Adrenal gland (tissue), 19 donors: ENCODE measurements at places on chromosomes 3 and 15. TPM values are rescaled to one million over a fixed set of nuclear protein-coding genes. Genes with fewer than 3 reads are reported as not detected.

Gene HIGD2B
- not detected for polyA plus RNA-seq

Gene ROBO1
- 6.4 TPM for polyA plus RNA-seq

DNA sequence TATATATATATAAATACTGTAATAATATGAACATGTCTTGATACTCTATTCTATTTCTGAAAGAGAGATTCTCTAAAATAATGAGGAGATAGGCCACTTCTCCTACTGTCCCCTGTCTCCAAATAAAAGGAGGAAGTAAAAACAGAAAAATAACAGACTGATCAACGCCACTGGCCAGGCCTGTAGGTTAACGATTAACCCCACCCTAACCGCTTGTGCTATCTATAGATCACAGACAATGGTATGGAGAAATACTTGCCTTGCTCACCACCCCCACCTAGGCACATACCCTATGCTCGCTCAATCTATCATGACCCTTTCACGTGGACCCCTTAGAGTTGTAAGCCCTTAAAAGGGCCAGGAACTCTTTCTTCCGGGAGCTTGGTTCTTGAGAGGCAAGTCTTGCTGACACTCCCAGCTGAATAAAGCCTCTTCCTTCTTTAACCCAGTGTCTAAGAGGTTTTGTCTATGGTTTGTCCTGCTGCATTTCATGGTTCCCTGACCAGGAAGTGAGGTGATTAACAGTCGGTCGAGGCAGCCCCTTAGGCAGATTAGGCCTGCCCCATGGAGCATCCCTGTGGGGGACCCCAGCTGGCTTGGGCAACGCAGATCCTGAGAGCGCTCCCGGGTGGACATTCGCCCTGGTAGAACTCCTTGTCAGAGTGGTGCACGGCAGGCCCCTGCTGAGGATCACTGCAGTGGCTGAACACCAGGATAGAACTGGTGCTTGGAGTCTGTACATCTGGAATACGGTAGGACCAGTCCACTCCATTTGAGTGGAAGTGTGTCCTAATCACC lies 521.8 kb upstream of the CNTN3 start:
- no peak for DNase-seq

GRCh38 chr15:56165234-56165633 lies 78.4 kb downstream of the RFX7 start:
- no peak for DNase-seq

DNA sequence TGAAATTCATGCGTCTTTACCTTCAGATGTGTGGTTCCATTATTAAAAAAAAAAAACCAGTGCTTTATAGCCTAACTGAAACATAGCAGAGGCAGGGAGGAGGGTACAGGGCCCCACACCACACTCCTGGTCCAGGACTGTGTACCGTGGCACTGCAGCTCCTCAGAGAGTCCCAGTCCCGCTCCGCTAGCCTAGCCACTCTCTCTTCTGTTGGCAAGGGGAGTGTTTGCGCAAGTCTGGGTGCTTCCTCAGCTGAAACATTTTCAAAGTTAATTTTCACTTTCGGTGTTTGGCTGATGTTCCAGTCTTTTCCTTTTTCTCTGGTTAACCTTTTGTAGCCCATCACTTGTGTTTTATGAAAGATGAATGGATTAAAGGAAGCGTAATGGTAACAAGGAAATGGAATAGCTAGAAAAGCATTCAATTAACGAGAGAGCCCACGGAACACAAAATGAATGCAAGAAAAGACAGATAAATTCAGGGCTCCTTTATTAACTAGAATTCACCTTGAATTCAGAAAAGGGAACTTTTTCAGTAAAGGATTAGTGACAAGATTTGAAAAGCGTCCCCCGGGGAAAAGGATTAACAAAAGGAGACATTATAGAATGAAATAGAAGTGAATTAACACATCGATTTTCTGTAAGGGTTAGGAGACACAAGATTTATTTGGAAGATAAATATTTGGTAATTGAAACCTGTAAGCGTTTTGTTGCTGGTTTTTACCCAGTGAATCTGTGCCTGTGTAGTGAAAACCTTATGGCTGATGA lies 177.0 kb downstream of the CACNA2D3 start:
- no peak for DNase-seq

- peak; percentile 92 for DNase-seq
These were observed 75.0 kb downstream of the FEM1B start for GRCh38 chr15:68352401-68353062.

DNA sequence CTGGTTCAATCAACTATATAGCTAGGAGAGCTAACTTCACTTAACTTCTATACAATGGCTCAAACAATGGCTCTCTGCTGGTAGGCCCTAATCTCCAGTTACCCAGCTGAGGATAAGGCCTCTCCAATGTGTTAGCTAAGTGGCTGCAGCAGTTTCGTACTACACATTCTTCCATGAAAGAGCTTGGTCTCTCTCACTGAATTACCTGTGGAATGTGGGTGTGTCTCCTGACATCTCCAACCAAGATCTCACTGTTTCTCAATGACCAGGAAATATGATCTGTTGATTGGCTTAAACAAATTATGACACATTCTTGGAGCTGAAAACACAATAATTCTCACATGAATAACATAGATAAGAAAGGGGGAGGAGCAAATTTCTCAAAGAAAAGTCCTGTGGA lies 169.8 kb upstream of the ROBO1 start:
- no peak for DNase-seq

Gene GOLGA6L6
- not detected for polyA plus RNA-seq

DNA sequence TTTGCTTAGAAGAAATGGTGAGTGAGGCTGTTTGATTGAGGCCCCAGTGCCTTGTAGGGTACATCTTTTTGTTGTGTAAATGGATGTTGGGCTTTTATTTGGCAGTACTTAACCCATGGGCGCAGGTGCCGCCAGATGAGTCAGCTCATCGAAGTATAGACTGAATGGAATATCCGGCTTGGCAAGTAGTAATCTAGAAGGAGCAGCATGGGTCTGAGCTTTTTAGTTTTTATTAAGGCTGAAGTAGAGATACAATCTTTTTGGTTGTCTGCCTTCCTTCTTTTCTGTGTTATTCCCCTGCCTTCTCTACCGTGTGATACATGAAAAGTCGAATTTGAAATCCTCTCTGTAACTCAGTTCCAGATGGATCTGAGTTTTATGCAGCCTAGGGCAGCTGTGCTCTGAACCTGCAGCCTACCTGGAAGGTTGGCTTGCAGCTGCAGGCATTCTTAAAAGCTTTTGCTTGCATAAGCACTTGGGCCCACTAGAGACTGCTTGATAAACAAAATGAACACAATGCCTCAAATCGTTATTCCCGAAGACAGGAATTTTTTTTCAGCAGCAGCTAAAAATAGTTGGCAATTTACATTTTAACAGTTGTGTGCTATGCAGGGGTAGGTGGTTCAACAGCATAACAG lies 177.5 kb upstream of the CGNL1 start:
- DNase-seq = no peak

DNA sequence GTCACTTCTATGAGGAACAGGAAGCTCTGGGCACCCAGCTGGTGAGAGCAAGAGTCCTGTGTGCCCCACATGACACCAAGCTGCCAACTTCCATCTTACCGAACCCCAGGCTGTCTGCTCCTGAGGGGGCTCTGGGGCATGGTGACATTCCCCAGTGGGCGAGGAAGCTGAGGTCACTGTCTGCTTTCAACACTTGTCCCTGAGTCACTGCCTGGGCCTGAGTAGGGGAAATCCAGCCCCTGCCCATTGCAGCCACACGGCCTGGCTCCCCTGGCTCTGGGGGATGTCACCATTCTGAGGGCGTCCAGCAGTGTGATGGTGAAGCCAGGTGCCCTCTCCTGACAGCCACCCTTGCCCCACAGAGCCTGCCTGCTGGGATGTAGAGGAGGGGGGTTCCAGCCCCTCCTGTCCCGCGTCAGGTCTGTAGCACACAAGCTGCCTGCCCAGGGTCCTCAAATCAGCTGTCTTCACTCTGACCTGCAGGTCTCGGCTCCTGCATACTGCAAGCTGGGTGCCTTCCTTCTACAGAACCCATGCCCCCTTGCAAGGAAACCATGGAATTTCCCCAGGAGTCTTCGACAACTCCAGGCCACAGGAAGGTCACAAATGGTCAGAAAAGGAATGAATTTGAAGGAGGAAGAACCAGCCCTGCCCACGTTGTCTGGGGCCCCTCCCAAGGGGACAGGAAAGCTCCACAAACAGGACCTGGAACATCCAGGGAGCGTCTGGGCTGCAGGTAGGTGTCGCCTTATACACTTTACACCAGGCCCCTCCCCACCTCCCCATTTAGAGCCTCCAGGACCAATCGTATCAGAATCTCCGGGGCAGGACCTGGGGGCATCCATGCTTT lies 69.9 kb upstream of the GATM start:
- no peak for DNase-seq

Gene IL17RB
- 4.9 TPM for polyA plus RNA-seq

- DNase-seq = no peak
These were observed 250.5 kb downstream of the ADAMTSL3 start for GRCh38 chr15:83904107-83905040.

GRCh38 chr3:4417449-4417848 lies 49.6 kb downstream of the SUMF1 start:
- DNase-seq = no peak

Gene IGSF11
- polyA plus RNA-seq = 4.3 TPM

DNA sequence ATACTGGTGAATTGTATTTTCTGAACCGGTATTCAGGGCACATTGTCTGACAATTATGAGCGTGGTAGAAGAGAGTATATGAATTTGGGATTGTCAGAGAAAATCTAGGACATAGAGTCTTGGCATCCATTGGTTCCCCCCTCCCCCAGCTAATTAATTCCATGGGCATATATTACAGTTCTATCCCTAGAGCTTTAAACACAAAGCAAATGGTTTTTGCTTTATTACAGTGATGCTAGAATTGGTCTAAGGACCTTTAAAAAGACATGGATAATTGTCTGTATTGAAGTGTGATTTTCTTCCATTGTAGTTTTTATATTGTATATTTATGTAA lies 91.3 kb downstream of the FNDC3B start:
- no peak for DNase-seq

DNA sequence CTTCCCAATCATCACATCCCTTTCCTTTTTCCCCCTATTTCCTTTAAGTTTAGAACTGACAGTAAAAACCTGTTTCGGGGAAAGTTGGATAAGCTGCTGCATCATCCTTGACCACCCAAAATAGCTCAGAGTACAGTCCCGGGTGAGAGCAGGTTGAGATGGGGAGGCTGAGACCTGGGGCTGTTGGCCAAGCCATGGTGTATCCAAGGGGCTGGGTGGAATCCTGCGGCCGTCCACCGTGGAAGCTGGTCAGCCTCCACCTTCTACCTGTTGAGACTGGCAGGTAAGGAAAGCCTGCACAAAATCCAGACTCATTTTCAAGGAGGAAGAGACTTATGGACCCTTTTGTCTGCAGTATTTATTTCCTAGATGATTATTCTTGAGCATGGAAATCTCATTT lies 128.2 kb upstream of the PLXNA1 start:
- DNase-seq = no peak

Gene CRTAP
- 87.4 TPM for polyA plus RNA-seq

DNA sequence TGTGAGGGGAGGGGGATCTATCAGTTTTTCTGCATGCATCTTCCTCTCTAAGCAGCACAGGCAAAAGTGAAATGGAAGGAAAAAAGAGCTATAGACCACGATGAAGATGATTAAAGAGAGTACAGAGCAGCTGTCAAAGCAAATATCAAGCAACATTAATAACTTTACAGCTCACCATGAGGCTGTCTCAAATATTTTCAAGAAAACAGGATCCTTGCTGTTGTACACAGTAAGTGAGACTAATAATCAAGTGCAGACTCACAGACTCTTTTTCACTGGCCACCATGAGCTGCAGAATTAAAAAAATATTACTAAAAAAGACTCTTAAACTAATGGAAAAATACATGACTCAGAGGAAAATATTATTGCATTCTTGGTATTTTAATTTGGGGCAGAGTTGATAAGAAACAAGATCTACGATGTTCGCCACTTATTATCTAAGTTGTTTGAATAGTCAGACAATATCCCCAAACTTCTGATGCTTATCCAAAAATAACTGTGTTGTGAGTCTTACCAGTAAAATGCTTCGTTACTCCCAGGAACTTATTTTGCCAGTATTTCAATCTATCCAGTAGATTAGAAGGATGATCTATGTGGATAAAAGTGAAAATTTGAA lies 817.5 kb upstream of the ALCAM start:
- no peak for DNase-seq

DNA sequence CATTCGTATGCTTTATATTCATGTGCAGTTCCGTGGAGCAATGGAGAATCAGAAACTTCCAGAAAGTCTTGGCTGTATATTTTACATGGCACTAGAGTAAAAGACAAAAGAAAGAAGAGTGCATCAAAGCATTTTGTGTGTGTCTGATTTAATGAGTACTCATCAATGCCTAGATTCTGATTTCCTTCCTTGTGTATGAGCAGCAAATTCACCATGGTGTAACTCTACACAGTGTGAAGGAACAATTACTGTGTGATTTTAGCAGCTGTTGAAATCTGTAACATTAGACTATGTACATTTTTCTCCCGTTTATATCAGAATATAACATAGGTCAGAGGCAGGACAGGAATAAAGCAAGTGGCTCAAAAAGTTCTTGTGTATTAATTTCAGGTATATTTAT lies 102.0 kb upstream of the TSC22D2 start:
- no peak for DNase-seq

- no peak for DNase-seq
These were observed 229.1 kb downstream of the EPHB1 start for GRCh38 chr3:135023996-135024658.

DNA sequence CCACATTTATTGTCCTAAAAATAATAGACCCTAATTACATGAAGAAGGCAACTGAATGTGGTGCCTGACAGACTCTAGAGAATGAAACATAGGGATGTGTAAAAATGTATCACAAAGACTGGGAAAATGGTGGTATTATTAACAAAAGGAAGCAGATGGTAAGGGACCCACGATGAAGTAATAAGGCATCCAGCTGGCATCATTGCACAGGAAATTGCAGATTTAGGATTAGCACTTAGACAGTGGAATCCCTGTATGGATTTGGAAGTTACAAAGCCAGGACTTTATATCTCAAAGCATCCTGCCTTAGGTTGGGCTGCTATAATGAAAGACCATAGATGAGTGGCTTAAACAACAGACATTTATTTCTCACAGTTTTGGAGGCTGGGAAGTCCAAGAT lies 104.3 kb downstream of the PPM1L start:
- DNase-seq = no peak

GRCh38 chr15:93848076-93848475 lies 383.3 kb upstream of the MCTP2 start:
- no peak for DNase-seq

DNA sequence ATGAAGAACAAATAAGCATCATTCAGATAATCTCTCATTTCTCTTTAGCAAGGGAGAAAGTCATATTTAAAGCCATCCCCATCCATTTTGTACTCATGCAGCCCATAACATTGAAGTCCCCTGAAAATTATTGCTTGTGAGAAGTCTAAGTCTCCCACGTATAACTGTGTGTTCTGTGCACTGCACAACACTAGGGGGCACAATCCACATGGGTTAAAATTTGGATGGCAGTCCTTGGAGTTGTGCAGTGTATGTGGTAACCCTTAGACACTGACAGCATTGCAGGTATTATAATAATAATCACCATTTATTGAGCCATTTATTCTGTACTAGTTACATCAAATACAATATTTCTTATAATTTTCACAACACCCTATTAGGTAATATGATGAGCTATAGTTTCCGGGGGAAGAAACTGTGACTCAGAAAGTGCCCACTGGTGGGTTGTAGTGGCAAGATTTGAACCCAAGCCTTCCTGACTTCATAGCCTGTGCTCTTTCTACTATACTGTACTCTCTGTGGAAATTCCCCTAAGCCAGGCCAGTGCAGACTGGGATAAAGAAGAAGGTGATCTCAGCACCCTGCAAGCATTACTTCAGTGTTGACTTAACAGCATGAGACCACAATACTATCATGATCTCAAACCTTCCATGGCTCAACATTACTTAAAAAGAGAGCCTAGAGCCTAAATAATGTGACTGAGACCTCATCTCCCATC lies 15.7 kb downstream of the KCNAB1 start:
- DNase-seq = no peak

Gene WWTR1
- polyA plus RNA-seq = 17.2 TPM
